Stimulated activated CD8-positive, alpha-beta memory T cell treated with anti-CD3 and anti-CD28 coated beads, Interleukin-7, amount 100 ng/mL, for 1 hour (primary cell): ENCODE measurements at places on chromosomes 4 and X.

DNA sequence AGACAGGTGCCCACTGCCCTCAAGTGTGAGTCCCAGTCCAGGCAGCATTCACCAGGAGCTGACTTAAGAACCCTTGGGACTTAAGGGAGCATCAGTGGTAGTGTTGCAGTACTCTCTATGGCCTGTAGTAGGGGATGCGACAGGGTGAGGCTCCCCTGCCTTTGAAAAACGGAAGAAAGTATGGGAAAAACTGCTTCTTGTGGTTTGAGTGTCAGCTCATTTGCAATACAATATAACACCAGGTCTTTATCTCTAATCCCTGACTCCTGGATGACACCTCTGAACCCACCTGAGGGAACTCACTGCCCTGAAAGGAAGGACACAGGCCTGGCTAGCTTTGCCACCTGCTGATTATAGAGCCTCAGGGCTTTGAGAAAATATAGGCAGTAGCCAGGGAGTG is 176.0 kb downstream of the SMARCA1 start:
- DNase-seq, result no peak

DNA sequence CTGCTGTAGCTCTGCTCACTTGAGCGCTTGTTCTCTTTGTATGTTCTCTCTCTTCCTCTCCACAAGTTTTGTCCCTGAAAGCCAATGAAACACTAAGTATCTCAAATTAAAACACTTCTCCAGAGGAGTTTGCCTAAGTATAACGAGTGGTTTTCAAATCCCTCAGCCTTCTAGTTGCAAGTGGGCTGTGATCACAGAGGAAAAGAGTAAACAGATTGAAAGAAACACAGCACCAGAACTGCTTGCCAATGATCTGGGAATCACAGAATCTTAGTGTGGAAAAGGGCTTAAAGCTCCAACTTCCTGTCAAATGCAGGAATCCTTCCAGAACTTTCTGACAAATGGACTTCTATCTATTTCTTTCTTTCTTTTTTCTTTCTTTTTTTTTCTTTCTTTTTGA is 4.8 kb upstream of the PRSS12 start:
- no peak for DNase-seq

GRCh38 chrX:20151689-20152088 is 10.1 kb upstream of the EIF1AX start:
- no peak for DNase-seq

DNA sequence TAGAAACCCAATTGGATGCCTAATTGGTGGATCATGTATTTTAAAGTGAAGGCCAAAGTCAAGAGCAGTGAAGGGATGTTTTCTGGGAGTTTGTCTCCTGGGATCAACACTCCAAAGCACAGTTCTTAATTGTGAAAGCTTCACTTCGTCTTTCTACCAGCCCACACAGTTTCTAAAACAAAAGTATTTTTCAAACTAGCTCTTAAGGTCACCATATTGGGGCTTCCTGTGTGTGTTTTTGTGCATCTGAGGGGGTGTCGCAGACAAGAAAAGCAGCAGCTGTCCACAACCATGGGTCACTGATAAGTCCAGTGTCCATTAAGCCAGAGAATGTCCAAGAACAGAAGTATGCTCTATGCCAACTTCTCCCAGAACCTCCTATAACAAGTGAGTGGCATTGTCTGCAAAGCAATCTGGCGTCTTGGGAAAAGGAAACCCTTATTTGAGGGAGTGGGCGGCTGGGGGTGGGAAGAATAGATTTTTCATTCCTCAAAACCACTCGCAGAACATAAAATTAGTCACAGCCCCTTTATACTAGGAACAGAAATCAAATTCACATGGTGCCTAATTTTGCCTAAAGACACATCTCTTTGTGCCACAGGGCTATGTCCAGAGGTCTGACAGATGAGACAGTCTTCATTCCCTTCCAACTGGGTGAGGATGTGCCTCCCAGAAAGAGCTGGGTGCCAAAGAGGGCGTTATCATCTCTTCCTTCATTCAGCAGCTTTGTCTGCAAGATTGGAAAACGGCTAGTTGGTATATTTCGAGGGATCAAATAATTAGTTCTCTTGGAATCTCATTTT is 610.4 kb downstream of the BCOR start:
- DNase-seq, result no peak

DNA sequence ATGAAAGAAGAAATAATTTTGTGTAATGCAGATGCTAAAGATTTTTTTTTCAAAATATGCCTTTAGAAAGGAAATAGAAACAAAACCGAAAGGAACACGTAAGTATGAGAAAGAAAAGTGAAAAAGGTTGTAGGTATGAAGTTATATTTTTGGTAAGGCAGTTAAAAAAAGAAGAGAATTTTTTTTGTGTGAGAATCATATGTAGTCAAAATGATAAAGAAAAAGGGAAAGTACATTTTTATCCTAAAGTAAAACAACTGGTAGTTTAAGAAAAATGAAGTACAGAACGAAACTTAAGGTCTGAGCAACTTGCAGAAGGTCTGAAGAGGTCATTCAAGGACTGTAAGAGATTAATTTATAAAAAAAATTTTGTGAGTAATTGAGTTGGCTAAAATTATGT is 164.0 kb upstream of the TRAM1L1 start:
- DNase-seq, result no peak

- DNase-seq, result no peak
These were observed 22.3 kb downstream of the UBA6 start for GRCh38 chr4:67678612-67679011.

GRCh38 chr4:109576462-109576861 is 16.4 kb downstream of the MCUB start:
- no peak for DNase-seq

- no peak for DNase-seq
These were observed 26.5 kb upstream of the NEIL3 start for GRCh38 chr4:177283167-177283566.

- DNase-seq, result no peak
These were observed 621.7 kb upstream of the HS3ST1 start for GRCh38 chr4:12050357-12050756.

- no peak for DNase-seq
These were observed 33.5 kb downstream of the PCDH19 start for GRCh38 chrX:100376576-100376975.

DNA sequence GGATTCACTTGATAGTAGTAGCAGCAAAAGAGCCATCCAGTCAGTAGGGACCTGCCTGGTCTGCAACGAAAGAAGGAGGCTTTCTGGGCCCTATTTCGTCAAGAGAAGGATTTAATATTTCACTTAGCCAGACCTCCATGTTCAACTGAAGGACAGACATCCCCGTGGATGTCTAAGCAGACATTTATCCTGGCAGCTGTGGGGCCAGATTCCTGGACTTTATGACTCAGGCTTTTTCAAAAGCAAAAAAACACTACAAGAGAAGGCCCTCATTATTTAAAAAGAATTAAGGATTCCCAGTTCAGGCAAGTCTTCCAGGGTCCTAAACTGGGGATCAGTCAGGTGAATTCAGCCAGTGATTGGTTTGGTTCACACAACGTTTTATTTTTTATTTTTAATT is 88.5 kb upstream of the TSPAN5 start:
- no peak for DNase-seq

GRCh38 chr4:3386526-3386925 is 55.2 kb upstream of the HGFAC start:
- no peak for DNase-seq

GRCh38 chr4:98148856-98149255 is 5.6 kb upstream of the STPG2 start:
- no peak for DNase-seq

GRCh38 chr4:41144812-41145211 is 69.5 kb downstream of the APBB2 start:
- DNase-seq, result no peak

GRCh38 chrX:104854790-104855340 is 288.9 kb downstream of the IL1RAPL2 start:
- no peak for DNase-seq

DNA sequence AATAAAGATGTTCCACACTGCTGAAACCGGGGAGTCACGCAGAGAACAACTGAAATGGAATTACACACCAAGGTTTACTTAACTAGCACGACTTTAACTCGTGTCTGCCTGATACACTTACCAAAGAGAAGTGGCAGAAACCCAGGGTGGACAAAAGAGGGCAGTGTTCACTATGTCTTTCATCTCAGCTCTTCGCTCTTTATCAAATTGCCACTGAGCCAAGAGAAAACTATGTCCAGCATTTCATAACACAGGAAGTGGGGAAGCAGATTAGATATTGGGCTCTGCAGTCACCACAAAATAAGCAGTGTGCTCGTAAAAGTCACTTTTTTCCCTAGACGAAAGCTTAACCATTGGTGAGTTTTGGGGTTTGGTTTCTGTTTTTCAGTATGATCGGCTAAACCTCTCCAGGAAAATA is 155.7 kb downstream of the CHIC2 start:
- DNase-seq, result no peak

- DNase-seq, result no peak
These were observed 4.7 kb downstream of the RIPPLY1 start for GRCh38 chrX:106898462-106898861.

GRCh38 chr4:6366581-6366980 is 96.9 kb downstream of the WFS1 start:
- DNase-seq, result no peak
